Left lobe of liver (tissue), 2 donors: ENCODE measurements at places on chromosomes 13 and 19.

- DNase-seq, result no peak
These were observed 1.1 kb upstream of the ZNF581 start for GRCh38 chr19:55642153-55643002.

DNA sequence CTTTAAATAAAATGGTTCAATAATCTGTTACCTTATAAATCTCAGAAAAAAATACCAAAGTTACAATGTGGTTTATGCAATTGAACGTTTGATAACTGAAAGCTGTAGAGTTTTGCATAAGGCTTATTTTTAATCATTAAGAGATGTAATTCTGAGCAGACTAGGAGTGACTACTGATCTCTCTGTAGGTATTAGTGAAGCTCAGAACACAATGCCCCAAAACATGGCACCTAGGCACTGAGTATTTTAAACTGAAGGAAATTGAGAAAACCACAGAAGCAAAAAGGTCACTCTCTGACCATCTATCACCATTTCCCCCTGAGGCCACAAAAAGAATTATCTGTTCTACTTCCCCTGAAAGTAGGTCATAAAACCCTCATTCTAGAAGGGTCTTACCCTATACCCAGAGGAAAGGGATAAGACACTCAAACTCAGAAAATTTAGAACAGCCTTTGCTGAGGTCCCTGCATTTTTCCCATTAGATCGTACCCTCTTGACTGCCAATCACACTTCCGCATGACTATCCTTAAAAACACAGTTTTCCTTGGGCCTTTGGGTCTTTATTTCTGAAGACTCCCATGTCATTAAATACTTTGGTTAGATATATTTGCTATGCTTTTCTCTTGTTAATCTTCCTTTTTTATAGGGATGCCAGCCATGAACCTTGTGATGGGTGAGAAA is 158.1 kb downstream of the PCDH9 start:
- DNase-seq, result no peak

DNA sequence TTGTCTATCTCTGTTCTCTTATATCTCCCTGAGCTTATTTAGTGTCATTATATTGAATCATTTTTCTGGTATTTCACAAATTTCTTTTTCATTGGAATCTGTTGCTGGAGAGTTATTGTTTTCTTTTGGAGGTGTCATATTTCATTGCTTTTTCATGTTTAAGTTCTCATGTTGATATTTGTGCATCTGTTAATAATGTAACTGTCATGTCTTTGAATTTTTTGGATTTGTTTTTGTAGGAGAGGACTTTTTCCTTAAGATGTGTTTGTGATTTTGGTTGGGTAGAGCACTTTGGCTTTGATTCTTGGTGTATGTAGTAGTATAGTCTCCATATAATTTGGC is 64.0 kb downstream of the DNAJC3 start:
- no peak for DNase-seq

- DNase-seq, result no peak
These were observed 68.0 kb upstream of the C1QTNF9B start for GRCh38 chr13:23965346-23965745.

DNA sequence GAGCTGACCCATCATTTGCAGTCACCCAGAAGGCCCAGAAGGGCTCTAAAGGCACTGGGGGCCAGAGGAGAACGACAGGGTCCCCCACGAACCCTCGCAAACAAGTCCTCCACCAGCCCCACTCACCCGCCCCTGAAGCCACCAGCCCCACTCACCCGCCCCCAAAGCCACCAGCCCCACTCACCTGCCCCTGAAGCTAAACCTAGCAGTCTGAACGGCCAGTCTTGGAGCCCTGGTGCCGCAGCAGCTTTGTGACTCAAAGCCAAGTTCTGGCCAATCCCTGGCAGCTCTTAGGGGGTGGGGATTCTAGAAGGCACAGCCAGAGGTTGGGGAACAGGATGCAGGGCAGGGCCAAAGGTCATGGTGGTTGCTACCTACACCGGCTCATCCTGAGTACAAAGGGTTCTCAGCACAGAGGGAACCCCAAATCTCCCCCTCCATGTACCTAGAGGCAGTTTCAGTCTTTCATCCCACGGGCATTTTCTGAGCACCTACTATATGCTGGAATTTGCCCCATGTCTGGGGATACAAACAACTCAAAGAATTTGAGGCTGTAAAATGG is at the start of gene IQCN:
TSS of gene IQCN (minus strand) at position 234 of the 562 bp plus-strand sequence. CDS start 4,974 bp downstream, outside the sequence.
- peak; percentile 91 for DNase-seq

- no peak for DNase-seq
These were observed 756.1 kb upstream of the MIR17HG start for GRCh38 chr13:90591260-90591926.

- DNase-seq, result no peak
These were observed 10.8 kb downstream of the LATS2 start for GRCh38 chr13:21050288-21051197.

GRCh38 chr19:4909156-4909896 is at the start of gene UHRF1:
TSS of gene UHRF1 (plus strand) at chr19:4909501. CDS start at chr19:4910886, 1,385 bp downstream.
- DNase-seq, result no peak

DNA sequence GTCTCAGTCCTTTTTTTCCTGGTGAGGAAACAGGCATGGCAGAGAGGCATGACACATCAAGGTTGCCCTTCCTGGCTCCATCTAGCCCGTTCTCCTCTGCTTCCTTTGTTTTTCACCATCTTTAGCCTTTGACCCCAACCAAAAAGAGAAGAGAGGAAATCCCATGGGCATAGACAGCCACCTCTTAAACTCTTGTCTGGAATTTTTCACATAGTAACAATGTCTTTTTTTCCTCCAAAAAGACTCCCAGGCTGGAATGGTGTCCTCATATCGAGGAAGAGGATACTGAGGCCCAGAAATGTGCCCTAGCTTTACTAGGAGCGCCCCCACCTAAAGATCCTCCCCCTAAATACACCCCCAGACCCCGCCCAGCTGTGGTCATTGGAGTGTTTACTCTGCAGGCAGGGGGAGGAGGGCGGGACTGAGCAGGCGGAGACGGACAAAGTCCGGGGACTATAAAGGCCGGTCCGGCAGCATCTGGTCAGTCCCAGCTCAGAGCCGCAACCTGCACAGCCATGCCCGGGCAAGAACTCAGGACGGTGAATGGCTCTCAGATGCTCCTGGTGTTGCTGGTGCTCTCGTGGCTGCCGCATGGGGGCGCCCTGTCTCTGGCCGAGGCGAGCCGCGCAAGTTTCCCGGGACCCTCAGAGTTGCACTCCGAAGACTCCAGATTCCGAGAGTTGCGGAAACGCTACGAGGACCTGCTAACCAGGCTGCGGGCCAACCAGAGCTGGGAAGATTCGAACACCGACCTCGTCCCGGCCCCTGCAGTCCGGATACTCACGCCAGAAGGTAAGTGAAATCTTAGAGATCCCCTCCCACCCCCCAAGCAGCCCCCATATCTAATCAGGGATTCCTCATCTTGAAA is at the start of gene GDF15:
TSS of gene GDF15 (plus strand) at position 484 of the 868 bp plus-strand sequence. CDS start at position 516, 32 bp downstream.
- DNase-seq, result peak; percentile 97

DNA sequence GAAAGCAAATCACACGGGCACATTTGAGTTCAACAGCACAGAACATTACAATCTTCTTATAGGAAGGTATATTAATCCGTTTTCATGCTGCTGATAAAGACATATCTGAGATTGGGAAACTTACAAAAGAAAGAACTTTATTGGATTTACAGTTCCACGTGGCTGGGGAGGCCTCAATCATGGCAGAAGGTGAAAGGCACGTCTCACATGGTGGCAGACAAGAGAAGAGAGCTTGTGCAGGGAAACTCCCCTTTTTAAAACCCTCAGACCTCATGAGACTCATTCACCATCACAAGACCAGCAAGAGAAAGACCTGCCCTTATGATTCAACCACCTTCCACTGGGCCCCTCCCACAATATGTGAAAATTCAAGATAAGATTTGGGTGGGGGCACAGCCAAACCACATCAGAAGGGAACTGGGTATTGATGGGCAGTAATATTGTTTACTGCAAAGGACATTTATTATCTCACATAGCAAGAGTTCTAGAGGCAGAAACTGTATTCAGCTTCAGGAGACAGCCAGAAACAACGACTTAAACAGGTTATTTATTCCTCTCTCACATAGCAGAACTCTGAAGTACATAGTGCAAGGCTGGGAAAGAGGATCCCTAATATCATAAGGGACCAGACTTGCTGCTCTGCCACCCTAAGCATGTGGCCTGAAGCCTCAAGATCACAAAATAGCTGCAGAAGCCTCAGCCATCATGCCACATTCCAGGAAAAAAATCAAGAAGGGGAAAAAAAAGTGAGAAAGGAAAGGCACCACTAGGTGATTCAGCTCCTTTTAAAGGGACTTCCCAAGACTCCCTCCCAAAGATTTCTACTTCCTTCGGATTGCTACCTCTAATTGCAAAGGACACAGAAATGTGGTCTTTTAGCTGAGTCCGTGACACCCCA is 23.1 kb downstream of the FXYD5 start:
- no peak for DNase-seq

- DNase-seq, result no peak
These were observed 13.1 kb downstream of the AP2A1 start for GRCh38 chr19:49779731-49780555.

GRCh38 chr13:47546391-47547225 is 454.5 kb downstream of the SUCLA2 start:
- DNase-seq, result no peak

DNA sequence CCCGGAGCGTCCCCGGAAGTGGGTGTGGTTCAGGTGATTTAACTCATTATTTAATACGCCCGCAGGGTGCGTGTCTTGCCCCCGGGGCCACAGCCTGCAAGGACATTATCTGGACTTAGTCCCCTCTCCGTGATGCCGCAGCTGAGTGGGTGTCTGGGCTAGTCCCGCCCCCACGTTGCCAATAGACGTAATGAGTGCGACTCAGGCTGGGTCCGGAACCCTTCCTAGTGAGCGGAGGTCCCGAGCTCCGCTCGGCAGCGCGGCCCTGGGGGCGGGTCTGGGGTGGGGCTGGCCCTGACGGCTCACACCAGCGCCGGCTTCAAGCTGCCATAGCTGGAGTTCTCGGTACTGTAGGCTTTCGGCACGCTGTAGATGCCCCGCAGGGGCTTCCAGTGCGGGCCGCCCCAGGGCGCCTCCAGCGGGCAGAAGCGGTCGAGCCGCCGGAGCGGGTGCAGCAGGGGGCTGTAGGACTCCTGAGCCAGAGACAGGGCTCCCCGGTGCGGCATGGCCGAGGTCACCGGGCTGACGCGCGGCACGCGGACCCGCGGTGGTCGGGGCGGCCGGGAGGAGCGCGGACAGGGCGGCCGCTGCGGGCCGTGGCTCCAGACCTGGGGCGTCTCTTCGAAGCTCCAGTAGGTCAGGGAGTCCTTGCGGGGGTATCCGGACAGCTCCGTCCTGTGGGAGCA is 918 bp upstream of the LHB start:
- no peak for DNase-seq

DNA sequence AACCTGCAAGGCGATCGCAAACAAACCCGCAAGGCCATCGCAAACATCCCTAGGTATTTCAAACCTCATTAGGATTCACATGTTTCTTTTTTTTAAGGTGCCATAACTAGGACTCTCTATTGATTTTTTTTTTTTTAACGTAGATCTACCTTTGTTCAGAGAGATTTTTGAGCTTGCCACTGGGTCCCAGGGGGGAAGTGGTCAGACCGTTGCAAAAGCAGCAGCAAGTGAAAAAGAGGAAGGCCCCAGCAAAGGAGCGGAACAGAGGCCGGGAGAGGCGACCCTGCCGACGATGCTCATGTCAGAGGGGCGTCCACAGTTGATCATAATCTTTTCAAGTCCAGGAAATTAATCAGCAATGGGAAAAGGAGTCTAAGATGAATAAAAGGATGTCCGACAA is 32.7 kb upstream of the FLT1 start:
- DNase-seq, result no peak

DNA sequence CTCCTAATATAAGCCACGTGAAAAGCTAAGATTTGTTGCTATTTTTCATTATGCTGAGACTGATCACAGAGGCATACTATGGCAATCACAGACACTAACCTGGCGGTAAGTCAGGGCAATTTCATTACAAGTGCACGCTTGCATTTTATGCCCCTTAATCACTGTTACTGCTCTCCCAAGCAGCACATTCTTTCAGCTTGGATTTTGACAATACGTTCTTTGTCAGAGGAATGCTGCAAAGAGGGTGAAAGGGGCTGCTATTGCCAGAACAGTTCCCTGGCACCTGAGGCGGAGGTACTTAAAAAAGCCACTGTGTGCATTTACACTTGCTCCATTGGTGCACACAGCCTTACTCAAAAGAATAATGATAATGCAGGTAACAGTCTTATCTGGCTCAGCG is 346.6 kb downstream of the RFC3 start:
- no peak for DNase-seq

- no peak for DNase-seq
These were observed 56.4 kb downstream of the SIPA1L3 start for GRCh38 chr19:37963190-37963936.

GRCh38 chr13:108322206-108322824 is 52.8 kb downstream of the TNFSF13B start:
- no peak for DNase-seq

DNA sequence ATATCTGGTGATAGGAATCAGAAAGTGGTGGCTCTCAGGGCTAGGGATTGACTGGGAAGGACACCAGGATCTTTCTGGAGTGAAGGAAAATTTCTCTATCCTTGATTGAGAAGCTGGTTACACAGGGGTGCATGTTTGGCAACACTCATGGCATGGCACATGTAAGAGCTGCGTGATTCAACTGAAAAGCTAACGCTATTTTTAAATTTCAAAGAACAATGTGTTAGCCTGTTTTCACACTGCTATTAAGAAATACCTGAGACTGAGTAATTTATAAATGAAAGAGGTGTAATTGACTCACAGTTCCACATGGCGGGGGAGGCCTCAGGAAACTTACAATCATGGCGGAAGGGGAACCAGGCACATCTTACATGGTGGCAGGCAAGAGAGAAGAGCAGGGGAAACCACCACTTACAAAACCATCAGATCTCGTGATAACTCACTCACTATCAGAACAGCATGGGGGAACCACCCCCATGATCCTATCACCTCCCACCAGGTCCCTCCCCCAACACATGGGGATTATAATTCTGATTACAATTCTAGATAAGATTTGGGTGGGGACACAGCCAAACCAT is 7.4 kb downstream of the SIGLEC8 start:
- DNase-seq, result no peak

- DNase-seq, result no peak
These were observed at the start of gene NLRP4 for GRCh38 chr19:55836340-55836739. TSS of gene NLRP4 (plus strand) at chr19:55836540. CDS start at chr19:55852081, 15,541 bp downstream.

- no peak for DNase-seq
These were observed 127.4 kb downstream of the LMO7 start for GRCh38 chr13:75763512-75763911.

- no peak for DNase-seq
These were observed 27.0 kb downstream of the SPTBN4 start for GRCh38 chr19:40493778-40494177.

GRCh38 chr13:42654212-42654611 is 80.3 kb downstream of the TNFSF11 start:
- DNase-seq, result no peak

DNA sequence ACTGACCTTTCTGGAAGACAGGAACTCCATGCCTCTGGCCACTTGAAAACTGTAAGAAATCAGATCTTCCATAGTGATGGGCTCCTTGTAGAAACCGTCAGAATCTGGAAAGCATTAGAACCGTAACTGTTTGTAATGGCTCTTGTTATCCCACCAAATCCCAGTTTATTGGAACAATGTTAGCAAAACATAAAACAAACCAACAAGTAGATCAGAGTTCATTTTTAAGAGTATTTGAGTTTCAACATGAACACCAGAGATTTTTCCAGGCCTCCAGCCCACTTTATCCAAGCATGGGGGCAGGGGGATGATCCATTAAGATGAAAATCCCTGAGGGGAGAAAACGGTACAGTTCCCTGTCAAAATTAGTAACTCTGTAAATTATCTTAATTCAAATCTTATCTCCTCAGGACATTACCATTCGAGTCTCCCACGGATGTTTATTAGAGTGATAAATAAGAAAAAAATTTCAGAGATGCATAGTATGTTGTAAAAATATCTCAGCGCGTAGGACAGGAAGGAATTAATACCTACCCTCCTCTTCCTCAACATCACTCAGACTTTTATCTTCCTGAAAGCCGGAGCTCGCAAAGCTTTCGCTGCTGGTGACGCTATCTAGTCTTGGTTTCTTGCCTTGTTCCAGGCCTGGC is 172.5 kb downstream of the FLT1 start:
- DNase-seq, result no peak
